ENCODE measurements at places on chromosomes 7 and 10. TPM values are rescaled to one million over a fixed set of nuclear protein-coding genes. Genes with fewer than 3 reads are reported as not detected.

The GRB10 gene
- total RNA-seq = 15.1 TPM

The AKR1C1 gene
- 5.0 TPM for total RNA-seq

GRCh38 chr7:84207025-84207424 is 12.4 kb upstream of the SEMA3A start:
- no peak for DNase-seq
- no peaks in the 10 kb centered on the region for H3K4me1 ChIP-seq
- no peaks in the 10 kb centered on the region for H3K27me3 ChIP-seq
- H3K36me3 ChIP-seq = no peaks in the 10 kb centered on the region

- H3K36me3 ChIP-seq = peaks cover 8% of the 10 kb centered on the region
- DNase-seq = peak; percentile 31
- H3K27me3 ChIP-seq = no peaks in the 10 kb centered on the region
- peaks cover 25% of the 10 kb centered on the region for H3K4me1 ChIP-seq
- H3K27ac ChIP-seq = no peak overlapping the region
- H3K4me3 ChIP-seq = no peak overlapping the region
Observed at GRCh38 chr10:95282107-95282506, 8.7 kb downstream of the PDLIM1 start.

- H3K27me3 ChIP-seq = no peaks in the 10 kb centered on the region
- no peak overlapping the region for H3K27ac ChIP-seq
- H3K4me1 ChIP-seq = peaks cover 5% of the 10 kb centered on the region
- no peaks in the 10 kb centered on the region for H3K36me3 ChIP-seq
Observed at GRCh38 chr10:24944512-24945255, 7.7 kb downstream of the PRTFDC1 start.

DNA sequence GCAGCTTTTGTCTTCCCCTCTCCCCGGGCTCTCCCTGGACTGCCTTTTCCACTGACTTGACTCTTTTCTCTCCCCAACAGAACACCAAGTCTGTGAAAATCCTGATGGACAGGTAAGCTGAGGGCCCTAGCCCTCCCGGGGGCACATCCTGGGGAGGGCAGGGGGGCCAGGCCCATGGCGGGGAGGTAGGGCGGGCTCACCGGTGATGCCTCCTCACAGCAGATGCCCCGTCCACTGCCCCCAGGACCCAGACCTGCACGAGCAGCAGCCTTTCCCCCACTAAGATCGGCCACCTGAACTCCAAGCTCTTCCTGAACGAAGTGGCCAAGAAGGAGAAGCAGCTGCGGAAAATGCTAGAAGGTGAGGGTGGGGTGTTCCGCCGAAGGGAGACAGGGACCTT is 11.7 kb downstream of the TRIM8 start:
- no peaks in the 10 kb centered on the region for H3K27me3 ChIP-seq
- DNase-seq = no peak
- no peak overlapping the region for H3K27ac ChIP-seq

DNA sequence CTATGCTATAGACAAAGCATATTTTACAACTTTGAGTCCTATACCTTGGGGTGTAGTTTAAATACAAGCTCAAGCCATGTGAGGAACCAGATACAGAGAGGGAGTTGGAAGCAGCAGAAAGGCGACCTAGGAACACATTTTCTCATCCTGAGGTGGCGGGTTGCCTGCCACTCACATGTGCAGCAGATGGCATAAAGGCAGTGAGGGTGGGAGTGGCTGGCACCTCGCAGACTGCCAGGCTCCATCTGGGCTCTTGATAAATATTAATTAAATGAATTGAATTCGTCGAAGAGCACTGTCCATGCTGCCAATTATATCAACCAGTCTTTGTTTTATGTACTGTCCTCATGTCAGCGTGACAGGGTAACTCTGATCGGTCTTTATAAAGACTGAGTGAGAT is 79.0 kb upstream of the SEMA3C start:
- no peak overlapping the region for H3K4me3 ChIP-seq
- no peaks in the 10 kb centered on the region for H3K27me3 ChIP-seq
- H3K4me1 ChIP-seq = no peaks in the 10 kb centered on the region
- H3K36me3 ChIP-seq = no peaks in the 10 kb centered on the region
- DNase-seq = no peak
